Epithelial cell of proximal tubule (primary cell): ENCODE measurements at places on chromosomes 4 and X. TPM values are rescaled to one million over a fixed set of nuclear protein-coding genes. Genes with fewer than 3 reads are reported as not detected.

- no peak for DNase-seq
Observed at GRCh38 chrX:65702956-65703355, 35.5 kb downstream of the MSN start.

The ZMAT1 gene
- total RNA-seq, result 0.72 and 2.7 TPM in 2 replicates

The STATH gene
- total RNA-seq, result not detected in 2 replicates

The CSTF2 gene
- 19.8 and 37.4 TPM in 2 replicates for total RNA-seq

- DNase-seq, result no peak
Observed at GRCh38 chr4:508675-509638, 9.9 kb downstream of the PIGG start.

GRCh38 chr4:140757232-140757630 is 1.0 kb upstream of the TBC1D9 start:
- no peak for DNase-seq

The MID1IP1 gene
- total RNA-seq, result 70.2 and 75.6 TPM in 2 replicates

DNA sequence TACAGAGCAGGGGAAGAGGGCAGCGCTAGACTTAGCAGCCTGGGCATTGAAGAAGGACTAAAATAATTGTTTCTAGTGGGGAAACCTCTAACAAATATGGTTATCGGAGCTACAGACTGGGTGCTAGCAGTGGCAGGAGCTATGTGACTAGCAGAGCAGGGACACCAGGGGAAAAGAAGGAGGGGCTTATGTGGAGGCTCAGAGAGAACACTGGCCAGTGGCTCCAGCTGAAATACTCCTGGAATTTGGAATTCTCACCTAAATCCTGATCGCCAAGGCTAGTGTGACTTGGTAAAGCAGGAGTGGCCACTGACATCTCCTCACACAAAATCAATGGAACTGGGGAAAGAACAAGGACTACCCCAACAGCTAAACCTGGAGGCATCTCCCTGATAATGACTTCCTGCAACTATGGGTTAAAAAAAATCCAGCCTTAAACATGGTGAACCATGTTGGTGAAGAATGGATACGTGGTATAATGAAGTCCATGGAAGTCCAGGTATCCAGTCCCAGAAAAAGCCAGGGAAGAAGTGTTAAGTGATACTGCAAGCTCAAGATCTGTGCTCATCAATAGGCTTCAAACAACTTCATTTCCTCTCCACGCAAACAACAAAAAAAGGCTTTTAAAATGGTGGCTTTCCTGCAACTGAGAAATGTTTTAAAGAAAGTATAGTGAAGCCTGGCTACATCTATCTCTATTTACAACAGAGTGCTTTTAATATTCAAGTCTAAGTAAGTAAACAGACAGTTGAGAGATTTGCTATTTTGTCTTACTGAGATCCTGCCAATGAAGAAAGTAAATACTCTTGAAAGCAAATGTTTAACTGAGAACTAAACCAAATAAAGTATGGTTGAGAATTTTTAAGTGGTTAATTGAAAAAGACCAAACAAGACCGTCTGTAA is 1.8 kb downstream of the TAPT1 start:
- DNase-seq, result no peak

DNA sequence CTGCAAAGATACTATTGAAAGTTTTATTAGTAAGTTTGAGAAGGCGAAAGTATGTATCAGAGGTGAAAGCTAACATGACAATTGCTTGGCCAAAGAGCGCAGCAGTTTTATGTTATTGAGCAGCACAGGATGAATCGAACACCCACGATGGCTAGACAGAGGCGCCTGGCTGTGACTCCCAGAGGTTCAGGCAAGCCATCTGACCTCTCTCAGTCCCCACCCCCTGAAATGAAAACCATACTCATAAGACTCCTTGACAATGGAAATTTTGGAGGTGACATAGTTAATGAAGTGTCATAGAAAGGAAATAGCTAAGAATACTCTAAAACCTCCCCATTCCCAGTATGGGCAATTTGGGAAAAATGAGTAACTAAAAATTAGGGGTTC is 70.6 kb downstream of the MGST2 start:
- no peak for DNase-seq

GRCh38 chr4:55184600-55185523 is 59.5 kb upstream of the KDR start:
- DNase-seq, result no peak

GRCh38 chr4:82741188-82741587 is 57.4 kb downstream of the SCD5 start:
- DNase-seq, result no peak

GRCh38 chr4:185183622-185184281 is 20.0 kb downstream of the CFAP97 start:
- no peak for DNase-seq

GRCh38 chrX:104392350-104392749 is 137.6 kb upstream of the ESX1 start:
- DNase-seq, result no peak

The AVPR2 gene
- 0.22 and 1.4 TPM in 2 replicates for total RNA-seq

GRCh38 chr4:100489305-100489704 is 28.5 kb downstream of the EMCN start:
- DNase-seq, result no peak

DNA sequence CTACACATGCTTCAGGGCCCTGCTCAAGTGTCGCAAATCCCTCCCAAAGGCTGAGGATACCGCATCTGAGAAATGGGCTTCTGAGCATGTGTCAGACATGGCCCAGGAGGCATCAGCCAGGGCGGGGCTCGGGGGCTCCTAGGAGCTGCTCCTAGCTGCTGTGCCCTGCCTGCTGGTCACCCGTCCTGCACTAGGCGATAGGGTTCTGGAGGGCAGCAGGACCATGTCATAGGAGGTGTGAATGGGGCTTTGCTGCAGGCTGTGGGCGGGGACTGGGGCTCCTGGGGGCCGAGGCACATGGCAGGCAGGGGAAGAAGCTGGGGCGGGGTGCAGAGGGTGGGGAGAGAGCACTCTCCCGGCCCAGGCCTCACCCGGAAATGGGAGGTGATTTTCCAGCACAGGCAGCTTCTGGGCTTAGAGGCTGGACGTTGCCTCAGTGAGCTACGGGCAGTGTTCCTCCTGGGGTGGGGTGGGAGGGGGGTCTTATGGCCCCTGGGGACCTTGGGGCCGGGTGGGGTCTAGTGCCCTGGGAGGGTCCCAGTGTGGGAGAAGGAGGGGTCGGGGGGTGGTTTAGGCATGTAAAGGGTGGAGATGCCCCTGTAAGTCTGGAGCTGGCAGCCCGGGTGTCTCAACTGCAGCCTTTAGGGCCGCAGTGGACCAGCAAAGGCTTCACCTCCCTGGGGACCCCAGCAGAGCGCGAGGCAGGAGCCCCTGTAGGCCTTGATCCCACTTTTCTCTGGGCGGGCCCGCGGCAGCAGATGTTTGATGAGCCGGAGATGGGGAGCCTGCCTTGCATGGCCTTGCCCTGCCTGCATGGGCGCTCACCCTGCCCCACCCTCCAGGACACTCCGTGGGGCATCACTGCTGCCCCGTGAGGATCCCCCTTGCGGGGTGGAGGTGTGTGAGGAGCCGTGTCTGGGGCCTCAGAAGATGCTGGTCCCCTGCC is 98.6 kb upstream of the LRPAP1 start:
- no peak for DNase-seq

GRCh38 chrX:71292669-71293365 is 8.7 kb upstream of the ITGB1BP2 start:
- DNase-seq, result no peak

DNA sequence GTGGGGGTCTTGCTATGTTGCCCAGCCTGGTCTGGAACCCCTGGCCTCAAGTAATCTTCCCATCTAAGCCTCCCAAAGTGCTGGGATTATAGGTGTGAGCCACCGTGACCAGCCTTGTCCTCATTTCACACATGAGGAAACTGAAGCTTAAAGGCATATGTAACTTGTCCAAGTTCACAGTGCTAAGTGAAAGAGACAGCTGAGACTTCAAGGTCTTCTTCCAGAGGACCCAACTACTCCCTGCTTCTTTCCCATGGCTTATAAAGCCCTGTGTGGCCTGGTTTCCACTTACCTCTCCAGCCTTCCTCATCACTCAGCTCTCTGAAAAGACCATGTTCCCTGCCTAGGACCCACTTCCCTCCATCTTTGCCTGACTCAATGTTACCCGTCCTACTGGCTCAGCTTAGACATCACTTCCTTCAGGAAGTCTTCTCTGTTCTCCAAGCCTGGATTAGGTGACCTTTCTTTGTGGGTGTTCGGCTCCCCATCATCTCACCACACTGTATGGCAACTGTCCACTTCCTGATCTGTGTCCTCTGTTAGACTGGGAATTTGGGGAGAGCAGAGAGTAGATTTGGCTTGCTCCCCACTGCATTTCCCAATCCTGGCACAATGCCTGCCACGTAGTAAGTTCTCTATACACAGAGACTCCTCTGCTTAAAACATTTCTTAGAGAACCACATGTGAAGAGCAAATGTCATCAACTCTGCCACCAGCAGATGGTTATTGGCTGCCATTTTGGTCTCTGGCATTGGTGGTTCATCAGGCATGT is 30.4 kb upstream of the LAMP2 start:
- no peak for DNase-seq

DNA sequence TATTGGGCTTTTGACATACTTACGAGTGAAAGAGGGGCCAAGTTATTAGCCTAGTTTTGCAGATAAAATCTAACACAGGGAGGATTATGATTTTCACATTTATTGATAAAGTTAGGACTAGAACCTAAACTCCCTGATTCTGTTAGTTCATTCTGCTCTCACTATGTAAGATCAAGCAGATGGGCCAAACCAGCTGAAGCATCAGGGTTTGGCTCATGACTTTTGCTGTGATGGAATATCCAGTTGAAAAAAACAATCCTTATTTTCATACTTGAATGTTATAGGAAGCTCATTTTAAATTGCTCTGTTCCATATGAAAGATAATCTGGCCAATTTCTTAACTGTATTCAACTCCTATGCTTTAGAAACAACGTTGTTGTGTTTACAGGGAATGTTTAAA is 21.2 kb downstream of the SPRY1 start:
- no peak for DNase-seq

The SPRY1 gene
- total RNA-seq, result 6.4 and 14.8 TPM in 2 replicates

GRCh38 chr4:41061482-41062185 is 152.7 kb downstream of the APBB2 start:
- no peak for DNase-seq

The DTHD1 gene
- not detected in 2 replicates for total RNA-seq

The CPLX1 gene
- total RNA-seq, result 0.81 TPM in 1 of 2 replicates, not detected in the other

- peak; percentile 26 for DNase-seq
Observed at GRCh38 chrX:150429594-150429993, 66.5 kb downstream of the MAMLD1 start.

DNA sequence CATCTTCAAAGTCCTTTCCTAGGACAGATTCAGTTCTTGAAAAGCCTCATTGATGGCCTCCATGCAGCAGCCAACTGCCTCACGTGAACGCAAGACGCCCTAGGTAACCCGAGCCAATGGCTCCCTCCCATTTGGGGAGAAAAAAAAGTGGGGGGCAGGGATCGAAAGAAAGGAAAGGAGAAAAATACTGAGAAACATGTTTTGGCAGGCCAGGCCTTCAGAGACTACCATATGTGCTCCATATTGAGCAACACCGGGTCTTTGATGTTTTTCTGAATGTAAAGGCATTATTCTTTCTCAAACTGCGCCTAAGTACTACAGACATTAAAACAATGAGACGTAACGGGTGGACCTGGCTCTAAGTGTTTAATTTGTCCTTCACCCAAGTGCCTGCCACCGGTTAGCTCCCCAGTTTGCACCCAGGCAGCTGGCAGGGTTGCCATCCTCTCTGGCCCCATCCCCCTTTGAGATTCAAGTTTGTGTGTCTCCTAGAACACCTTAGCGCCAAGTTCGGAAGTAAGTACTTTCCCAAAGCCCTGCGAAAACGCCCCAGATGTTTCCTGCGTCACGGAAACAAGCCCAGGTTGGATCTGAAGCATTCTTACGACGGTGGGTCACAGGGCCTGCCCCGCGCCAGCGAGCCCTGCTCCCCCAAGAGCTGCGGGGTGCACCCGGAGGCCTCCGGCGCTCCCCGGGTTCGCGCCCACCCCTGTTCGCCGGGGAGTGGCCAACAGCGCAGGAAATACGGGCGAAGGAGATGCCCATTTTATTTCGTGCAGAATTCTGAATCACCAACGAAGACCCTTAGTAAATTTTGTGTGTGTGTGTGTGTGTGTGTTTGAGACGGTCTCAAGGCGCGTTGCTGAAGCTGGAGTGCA is 30.1 kb downstream of the HAND2 start:
- no peak for DNase-seq

- no peak for DNase-seq
Observed at GRCh38 chrX:275967-276580, 5.1 kb upstream of the PLCXD1 start.

DNA sequence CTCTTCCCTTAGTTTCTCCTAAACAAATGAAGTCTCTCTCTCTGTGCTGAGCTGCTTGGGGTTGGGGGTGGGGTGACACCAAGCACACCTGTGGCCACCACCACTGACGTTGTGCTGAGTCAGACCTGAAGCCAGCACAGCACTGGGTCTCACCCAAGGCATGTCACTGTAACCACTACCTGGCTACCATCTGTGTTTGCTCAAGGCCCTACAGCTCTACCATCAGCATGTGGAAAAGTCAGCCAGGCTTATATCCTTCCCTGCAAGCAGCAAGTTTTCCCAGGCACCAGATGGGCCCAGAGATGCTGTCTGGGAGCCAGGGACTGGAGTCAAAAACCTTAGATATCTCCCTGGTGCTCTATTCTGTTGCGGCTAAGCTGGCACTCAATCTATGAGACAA is 6.9 kb downstream of the CXCL10 start:
- no peak for DNase-seq

- DNase-seq, result no peak
Observed at GRCh38 chr4:3299122-3299975, 6.5 kb downstream of the RGS12 start.

GRCh38 chr4:153528705-153529485 is 62.7 kb downstream of the TMEM131L start:
- DNase-seq, result no peak
